CD4-positive, alpha-beta T cell treated with Interleukin-4 for 1 hour (primary cell): ENCODE measurements at places on chromosomes 11 and 22.

- DNase-seq = no peak
These were observed 42.2 kb downstream of the FAT3 start for GRCh38 chr11:92266806-92267205.

- no peak for DNase-seq
These were observed 645.6 kb upstream of the LUZP2 start for GRCh38 chr11:23851216-23851615.

DNA sequence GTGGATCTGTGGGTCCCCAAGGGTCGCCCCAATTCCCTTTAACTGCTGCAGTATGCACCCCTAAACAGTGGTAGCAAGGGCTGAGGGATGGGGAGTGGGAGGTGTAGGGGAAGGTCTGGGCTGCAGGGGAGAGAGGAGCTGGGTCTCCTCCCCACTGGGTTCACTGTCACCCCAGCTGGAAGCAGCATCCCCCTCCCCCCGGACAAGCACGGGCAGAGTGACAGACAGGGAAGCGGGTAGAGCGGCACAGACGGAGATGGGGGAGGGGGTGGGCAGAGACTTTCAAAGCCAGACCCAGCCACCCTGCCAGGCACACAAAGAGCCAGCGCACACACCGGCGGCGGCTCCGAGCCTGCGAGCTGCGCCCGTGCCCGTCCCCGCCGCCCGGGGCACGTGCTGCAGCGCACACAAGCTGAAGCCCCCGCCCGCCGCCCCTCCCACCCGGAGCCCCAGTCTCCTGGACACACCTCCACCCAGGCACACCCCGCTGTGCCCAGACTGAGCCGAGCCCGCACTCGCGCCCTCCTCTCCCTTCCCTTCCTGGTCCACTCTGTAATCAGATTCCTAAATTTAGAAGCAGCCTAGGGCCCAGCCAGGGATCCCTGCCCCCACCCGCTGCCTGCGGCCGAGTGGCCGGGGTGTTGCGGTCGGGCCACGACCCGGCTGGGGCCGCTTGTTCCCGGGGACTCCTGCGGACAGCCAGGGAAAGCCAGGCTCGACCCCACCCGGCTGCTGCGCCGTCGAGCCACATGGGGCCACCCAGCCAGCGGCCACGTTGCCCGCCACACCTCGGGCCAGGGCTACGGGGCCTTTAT is 935 bp upstream of the RCOR2 start:
- peak; percentile 40 for DNase-seq

- DNase-seq = no peak
These were observed 195.3 kb downstream of the BRD1 start for GRCh38 chr22:49632199-49633009.

DNA sequence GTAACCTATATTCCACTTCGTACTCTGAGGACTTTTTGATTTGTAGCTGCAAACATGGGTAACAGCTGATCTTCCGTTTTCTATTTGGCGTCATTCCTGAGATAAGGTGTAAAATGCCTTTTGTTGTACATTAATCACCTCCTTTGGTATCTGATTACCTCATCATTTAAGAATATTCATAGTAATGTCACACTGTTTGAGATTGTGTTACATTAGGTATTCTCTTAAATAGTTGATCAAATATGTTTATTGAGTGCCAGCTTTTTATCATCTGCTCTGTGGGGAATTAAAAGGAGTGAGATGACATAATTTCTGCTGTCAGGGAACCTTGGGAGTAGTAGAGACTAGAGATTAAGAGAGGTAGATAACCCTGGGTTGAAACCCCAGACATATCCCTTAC is 5.9 kb downstream of the NCAM1 start:
- no peak for DNase-seq
